Nasal cavity respiratory epithelium epithelial cell of viscerocranial mucosa (primary cell): ENCODE measurements at places on chromosomes 1 and 21. TPM values are rescaled to one million over a fixed set of nuclear protein-coding genes. Genes with fewer than 3 reads are reported as not detected.

The OLFML2B gene
- 0.21 TPM in 1 of 2 replicates, not detected in the other for total RNA-seq

The DRAXIN gene
- under 0.01 TPM in 2 replicates for total RNA-seq

The FNDC5 gene
- under 0.01 TPM in 1 of 2 replicates, not detected in the other for total RNA-seq

The PLD5 gene
- total RNA-seq = 0.07 and 1.0 TPM in 2 replicates

The CLIC6 gene
- under 0.01 and 0.71 TPM in 2 replicates for total RNA-seq

The DYNLT5 gene
- total RNA-seq = not detected in 2 replicates
